ENCODE measurements at places on chromosomes 4 and X.

DNA sequence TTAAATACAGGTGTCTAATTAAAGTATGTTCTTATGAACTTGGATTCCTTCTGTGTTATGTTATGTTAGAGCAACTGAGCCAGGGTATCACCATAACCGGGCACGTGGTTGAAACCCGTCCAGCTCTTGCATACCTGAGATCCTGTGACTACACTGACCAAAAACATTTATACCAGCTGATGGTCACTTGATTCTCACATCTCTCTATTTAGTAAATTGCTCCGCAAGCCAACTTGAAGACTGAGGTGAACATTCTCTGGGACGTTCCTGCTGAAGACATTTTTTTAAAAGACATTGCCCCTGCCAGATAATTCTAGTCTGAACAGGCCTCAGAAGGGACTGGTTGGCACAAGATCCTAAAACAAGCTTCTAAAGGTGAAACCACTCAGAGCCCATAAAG, 550.0 kb upstream of the DIPK2B start:
- no peak for DNase-seq

GRCh38 chr4:38787693-38788092, 4.9 kb upstream of the TLR10 start:
- DNase-seq: no peak

DNA sequence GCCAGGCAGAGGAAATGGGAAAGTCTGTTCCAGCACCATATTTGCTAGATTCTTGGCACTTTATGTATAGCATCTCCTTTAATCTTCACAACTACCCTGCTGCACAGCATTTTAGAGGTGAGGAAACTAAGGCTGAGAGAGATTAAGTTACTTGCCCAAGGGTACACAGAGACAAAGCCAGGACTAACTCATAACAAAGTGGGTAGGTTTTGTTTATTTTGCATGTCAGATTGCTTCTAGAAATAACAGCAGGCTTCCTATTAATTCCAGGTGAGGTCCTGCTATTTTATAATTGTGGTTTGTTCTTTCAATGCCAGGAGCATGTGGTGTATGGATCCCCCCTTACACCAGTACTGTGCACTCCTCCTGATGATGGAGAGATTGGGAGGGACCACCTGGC, 15.0 kb downstream of the TCEANC start:
- no peak for DNase-seq

GRCh38 chr4:141329174-141329569, 108.5 kb downstream of the ZNF330 start:
- no peak for DNase-seq

Data from glomerular endothelial cell (primary cell).